ENCODE measurements at places on chromosomes 1 and 21. TPM values are rescaled to one million over a fixed set of nuclear protein-coding genes. Genes with fewer than 3 reads are reported as not detected.

DNA sequence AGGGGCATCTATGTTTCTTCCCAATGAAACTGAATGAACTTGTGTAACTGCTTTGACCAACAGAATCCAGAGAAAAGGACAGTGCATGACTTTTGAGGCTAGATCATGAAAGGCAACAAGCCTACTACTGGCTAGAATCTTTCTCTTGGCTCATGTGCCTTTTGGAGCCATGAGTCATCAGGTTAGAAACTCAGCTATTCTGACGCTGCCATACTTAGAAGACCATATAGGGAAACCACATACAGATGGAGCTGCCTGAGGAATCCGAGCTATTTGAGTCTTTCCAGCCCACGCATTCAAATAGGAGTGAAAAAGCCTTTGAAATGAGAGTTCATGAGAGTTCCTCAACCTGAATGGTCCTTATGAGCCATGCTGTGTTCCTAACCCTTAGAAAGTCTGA lies 738.5 kb upstream of the CHRM3 start:
- H3K27me3 ChIP-seq = no peaks in the 10 kb centered on the region
- H3K36me3 ChIP-seq = no peaks in the 10 kb centered on the region
- no peak for DNase-seq
- no peak overlapping the region for H3K27ac ChIP-seq

FMN2 gene
- 0.80 TPM for total RNA-seq

GRCh38 chr1:150912623-150913022 lies 13.5 kb upstream of the SETDB1 start:
- H3K36me3 ChIP-seq = no peaks in the 10 kb centered on the region
- H3K4me3 ChIP-seq = no peak overlapping the region
- DNase-seq = no peak

DNA sequence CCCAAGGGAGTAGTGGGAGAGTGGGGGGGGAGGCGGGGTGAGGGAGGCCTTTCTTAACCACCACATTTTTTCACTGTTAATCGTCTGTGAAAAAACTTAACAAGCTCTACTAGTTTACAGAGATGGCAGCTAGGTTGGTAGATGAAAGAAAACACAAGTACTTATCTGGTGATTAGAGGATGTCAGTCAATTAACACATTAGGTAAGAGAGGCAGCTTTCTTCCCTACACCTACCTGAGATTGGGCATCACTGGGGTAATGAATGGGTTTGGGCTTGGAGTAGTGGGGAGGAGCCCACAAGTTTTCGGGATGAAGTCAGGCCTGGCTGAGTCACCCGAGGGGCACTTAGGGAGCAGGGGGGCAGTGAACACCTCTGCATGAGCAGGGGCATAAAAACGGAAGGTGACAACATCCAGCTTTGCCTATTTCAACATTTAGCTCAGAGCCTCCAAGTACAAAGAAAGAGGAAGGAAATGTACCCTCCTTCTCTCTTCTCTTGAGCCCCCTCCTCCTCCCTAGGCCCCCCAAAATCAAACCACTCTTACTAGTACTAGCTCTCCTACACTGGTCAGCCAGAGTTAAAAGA lies 2.5 kb downstream of the LBR start:
- no peak for DNase-seq
- no peak overlapping the region for H3K4me3 ChIP-seq
- H3K4me1 ChIP-seq = peaks cover 5% of the 10 kb centered on the region
- no peak overlapping the region for H3K27ac ChIP-seq
- no peaks in the 10 kb centered on the region for H3K36me3 ChIP-seq

PRKAB2 gene
- total RNA-seq = 16.8 TPM

DNA sequence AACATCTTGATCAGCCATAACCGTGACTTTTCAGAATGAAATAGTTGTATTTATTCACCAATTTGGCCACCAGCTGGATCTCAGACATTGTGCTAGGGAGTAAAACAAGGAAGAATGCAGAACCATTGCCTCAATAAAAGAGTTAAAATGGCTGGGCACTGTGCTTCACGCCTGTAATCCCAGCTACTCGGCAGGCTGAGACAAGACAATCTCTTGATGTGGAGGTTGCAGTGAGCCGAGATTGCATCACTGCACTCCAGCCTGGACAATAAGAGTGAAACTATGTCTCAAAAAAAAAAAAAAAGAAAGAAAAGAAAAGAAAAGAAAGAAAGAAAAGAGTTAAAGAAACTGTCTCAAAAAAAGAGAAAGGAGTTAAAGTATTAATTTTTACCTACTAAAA lies 199.5 kb downstream of the TPR start:
- DNase-seq = peak; percentile 29
- no peak overlapping the region for H3K4me3 ChIP-seq
- no peak overlapping the region for H3K27ac ChIP-seq
- H3K4me1 ChIP-seq = no peaks in the 10 kb centered on the region

SPATA45 gene
- not detected for total RNA-seq
